ENCODE measurements at places on chromosomes 1 and 21. TPM values are rescaled to one million over a fixed set of nuclear protein-coding genes. Genes with fewer than 3 reads are reported as not detected.

Gene CD1B
- not detected for total RNA-seq

Gene NCF2
- 0.18 TPM for total RNA-seq

Gene NUAK2
- 4.8 TPM for total RNA-seq

Gene KIF17
- total RNA-seq, result 2.9 TPM

Gene SHE
- under 0.01 TPM for total RNA-seq

Gene C1orf116
- not detected for total RNA-seq

Gene PGLYRP3
- not detected for total RNA-seq

Gene FOXJ3
- 12.8 TPM for total RNA-seq

Gene TPTE
- not detected for total RNA-seq

Gene UBIAD1
- 4.6 TPM for total RNA-seq

Gene FH
- 76.7 TPM for total RNA-seq
